ENCODE measurements at places on chromosomes 3 and 15.

- DNase-seq: no peak
These were observed 257.4 kb downstream of the SQOR start for GRCh38 chr15:45892182-45892581.

DNA sequence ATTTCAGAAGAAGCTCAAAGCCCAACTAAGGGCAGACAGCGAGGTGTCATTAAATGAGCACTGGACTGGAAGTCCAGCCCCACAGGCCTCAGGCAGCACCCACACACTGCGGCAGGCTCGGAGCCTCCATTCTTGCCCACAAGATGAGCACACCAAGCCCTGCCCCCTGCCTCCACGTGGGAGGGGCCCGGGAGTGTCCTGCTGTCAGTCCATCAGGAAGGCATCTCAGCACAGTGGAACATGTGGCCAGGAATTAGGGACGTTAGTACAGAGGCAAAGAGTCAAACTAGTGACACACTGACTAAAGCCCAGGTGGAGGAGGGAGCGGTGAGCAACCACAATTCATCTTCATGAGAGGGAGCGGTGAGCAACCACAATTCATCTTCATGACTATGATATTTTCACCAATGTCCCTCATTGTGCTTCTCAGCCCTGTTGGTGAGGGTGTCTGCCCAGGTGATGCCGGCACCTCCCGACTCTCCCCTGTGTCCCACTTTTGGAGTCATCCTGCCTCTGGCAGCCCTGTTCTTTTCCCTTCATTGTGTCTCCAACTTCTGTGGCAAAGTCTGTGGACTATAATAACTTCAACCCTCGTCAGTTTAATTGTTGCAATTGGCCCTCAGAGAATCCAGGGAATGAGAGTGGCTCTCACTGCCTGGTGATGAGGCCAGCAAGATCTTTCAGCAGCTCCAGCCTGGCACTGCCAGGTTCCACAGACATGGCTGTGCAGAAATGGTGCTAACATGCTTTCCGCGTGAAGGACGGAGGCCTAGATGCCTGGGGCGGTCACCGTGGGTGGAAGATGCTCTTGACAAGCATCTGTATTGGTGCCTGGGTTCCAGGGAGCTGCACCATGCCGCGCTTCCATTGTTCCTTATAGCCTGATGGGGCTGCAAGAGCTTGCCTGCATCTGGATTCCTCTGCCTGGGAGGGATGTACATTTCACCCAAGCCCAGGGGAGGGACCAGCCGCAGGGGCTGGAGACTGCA is 23.1 kb upstream of the SKOR1 start:
- DNase-seq: no peak

DNA sequence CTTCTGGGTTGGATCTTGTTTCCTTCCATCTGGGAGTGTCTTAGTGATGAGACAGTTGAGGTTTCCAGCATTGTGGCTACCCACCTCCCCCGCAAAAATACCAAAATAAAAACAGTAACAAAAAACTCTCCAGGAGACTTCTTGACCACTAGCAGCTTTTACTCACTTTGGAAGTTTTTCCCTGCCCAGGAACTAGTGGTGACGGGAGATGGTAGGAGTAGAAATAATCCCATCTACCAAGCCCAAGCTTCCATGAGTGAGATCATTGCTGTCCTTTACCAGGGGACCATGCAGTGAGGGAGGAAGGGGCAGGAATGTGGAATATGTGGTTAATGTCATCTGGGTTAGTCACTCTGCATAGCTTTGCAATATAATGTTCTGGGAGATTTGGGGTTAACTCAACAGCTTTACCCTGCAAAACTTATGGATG is 187.7 kb downstream of the ITPR1 start:
- no peak for DNase-seq

- DNase-seq: no peak
These were observed 24.5 kb downstream of the CD86 start for GRCh38 chr3:122079524-122080206.

GRCh38 chr15:69591905-69592508 is 139.4 kb downstream of the RPLP1 start:
- DNase-seq: no peak

- no peak for DNase-seq
These were observed 13.8 kb upstream of the KCNMB2 start for GRCh38 chr3:178522200-178523052.

DNA sequence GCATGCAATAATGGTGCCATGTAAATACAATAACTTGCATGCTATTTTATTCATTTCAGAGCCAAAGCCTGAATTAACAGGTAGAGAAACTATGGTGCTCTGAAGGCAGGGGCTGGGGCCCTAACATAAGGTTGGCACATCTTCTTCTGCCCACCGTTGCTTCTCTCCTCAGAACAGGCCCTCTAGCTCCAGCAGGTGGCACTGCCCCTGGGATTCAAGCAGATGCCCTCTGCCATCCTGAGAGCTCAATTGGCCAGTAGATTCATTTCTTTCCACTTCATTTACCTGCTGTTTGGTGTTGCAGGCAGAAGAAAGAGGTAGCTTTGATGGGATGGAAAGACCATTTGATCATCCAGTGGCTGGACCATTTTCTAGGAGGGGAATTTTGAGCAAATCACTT is 130.5 kb downstream of the FOXB1 start:
- no peak for DNase-seq

- no peak for DNase-seq
These were observed 70.7 kb downstream of the TOP2B start for GRCh38 chr3:25594007-25594502.

All from stimulated activated naive CD8-positive, alpha-beta T cell treated with anti-CD3 and anti-CD28 coated beads, Interleukin-15, amount 100 ng/mL, for 72 hours (primary cell).